NCI-H187 (cell line): ENCODE measurements at places on chromosomes 3 and 15.

GRCh38 chr3:10999221-11000107 lies 6.9 kb downstream of the SLC6A1 start:
- DNase-seq, result no peak

- no peak for DNase-seq
These were observed 386.5 kb downstream of the SHQ1 start for GRCh38 chr3:72461787-72462186.

- DNase-seq, result no peak
These were observed 18.5 kb downstream of the IGF1R start for GRCh38 chr15:98666841-98667240.

DNA sequence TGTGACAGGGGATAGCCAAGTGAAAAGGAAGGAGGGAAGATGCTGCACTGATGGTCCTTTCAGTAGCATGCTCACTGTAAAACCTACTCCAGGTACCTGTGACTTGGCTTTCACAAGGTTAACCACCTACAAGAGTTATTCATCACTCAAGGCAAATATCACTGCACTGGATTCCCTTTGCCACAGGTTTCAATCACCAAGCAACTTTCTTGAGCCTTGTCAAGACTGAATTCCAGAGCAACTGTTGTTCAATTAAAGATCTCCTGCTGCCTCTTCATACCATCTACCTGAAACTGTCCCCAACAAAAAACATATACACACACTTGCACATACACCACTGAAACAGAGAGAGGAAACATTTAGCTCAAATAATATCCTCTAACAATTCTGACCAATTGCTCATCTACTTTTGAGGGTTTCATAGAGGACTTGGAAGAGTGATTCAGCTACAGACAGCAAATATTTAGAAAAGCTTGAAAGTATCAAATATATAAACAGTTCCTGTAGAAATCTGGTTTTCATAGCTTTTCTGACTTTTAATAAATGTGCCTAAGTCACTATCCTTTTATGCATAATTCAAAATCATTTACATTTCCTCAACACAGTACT lies 6.5 kb downstream of the IGF2BP2 start:
- DNase-seq, result no peak

- peak; percentile 6 for DNase-seq
These were observed 54.7 kb downstream of the FAM81A start for GRCh38 chr15:59492389-59493377.

DNA sequence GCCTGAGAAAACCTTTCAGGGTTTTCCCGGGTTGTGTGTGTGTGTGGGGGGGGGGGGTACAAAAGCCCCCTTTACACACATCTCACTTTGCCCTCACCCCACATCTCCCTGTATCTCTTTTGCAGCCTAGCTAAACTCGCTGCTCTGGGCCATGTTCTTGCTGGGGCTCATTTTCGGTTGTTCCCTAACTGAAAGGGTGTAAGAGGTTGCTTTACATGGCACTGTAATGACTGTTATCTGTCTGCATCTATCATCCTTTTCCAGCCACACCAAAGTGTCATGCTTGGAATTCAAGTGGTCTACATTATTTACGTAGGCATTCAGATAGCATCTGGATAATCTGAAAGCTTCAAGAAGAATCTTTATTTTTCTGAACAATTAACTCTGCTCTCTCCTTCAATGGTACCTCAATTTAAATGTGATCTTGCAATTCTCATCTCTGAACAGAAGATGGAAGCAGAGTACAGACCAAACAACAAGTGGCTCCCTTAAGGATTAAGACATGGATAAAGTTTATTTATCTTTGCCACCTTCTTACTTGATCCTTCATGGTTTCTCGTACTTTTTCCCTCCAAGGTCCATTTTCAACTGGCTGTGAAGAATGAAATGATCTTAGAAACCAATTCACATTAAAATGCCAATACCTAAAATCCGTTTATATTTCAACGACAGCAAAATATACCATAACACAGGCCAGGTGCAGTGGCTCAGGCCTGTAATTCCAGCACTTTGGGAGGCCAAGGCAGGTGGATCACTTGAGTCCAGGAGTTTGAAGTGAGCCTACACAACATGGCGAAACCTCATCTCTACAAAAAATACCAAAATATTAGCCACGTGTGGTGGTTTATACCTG lies 34.9 kb downstream of the DCLK3 start:
- no peak for DNase-seq

DNA sequence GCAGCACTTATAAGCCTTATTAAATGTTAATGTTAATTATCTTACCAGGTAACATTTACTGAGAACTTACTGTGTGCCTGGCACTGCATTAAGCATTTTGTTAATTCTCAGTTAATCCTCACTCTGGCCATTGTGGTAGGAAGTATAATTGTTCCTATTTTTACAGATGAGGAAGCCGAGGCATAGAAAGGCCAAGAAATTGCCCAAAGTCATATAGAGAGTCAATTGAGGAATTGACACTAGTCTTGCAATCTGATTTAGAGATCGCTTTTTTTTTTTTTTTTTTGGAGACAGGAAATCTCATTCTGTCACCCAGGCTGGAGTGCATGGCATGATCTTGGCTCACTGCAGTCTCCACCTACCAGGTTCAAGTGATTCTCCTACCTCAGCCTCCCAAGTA lies 132.6 kb upstream of the PROK2 start:
- no peak for DNase-seq

DNA sequence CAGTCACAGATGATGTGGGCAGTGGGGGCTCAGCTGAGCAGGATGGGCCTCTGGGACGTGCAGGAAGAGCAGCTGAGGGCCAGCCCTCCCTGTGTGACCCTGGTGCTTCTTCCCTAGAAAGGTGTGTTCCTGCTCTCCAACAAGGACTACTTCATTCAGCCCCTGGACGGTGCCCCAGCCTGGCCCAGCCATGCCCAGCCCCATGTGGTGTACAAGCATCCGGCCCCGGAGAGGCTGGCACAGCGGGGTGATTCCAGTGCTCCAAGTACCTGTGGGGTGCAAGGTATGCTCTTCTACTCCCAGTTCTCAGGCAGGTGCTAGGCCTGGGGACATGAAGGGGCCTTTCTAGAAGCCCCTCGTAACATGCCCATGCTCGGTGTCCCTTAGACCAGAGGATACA lies 38.3 kb downstream of the SAXO2 start:
- DNase-seq, result no peak

GRCh38 chr15:29094711-29095110 lies 174.9 kb downstream of the NSMCE3 start:
- no peak for DNase-seq

DNA sequence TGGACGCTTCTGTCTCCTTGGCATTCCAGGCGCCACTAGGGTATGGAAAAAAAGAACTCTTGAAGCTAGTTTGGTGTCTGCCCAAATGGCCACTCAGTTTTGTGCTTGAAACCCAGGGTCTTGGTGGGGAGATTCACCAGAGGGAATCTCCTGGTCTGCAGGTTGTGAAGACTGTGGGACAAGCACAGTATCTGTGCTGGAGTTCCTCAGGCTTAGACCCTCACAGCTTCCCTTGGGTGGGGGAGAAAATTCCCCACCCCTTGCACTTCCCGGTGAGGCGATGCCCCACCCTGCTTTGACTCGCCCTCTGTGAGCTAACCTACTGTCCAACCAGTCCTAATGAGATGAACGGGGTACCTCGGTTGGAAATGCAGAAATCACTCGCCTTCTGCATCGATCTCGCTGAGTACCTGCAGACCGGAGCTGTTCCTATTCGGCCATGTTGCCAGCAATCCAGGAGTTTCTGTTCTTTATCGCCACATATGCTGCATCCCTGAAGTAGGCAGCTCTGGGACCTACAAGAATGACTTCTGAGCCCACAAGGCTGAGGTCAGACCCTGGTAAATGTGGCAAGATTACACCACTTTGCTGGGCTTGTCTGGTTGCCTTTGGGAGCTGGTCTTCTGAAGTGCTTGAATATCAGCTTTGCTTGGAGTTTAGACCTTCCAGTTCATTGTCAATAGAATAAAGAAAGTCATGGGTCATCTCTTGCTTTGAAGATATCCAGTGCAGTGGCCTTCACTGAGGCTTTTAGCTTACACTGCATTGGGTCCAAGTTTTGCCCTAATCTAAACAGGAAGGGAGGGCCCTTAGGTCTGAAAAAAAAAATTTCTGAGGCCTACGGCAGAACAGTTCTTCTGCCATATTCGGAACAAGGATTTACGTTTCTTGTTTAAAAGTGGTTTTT lies 51.0 kb downstream of the SLC2A2 start:
- no peak for DNase-seq

GRCh38 chr3:12924437-12924836 lies 83.1 kb upstream of the RPL32 start:
- no peak for DNase-seq

GRCh38 chr3:134459562-134459961 lies 26.2 kb downstream of the ANAPC13 start:
- DNase-seq, result no peak

- DNase-seq, result no peak
These were observed 4.5 kb downstream of the PTX3 start for GRCh38 chr3:157441102-157441624.

DNA sequence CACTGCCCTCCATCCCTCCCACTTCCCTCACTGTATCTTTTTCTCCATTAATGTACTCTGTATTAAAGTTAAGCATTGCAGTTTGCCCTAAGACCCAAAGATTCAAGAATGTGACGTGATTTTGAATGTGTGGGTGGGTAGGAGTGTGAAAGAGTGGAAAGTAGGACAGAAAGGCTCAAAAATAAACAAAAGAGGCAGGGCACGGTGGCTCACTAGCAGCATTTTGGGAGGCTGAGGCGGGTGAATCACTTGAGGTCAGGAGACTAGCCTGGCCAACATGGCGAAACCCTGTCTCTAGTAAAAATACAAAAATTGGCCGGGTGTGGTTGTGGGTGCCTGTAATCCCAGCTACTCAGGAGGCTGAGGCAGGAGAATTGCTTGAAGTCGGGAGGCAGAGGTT lies 18.4 kb downstream of the TFRC start:
- no peak for DNase-seq

DNA sequence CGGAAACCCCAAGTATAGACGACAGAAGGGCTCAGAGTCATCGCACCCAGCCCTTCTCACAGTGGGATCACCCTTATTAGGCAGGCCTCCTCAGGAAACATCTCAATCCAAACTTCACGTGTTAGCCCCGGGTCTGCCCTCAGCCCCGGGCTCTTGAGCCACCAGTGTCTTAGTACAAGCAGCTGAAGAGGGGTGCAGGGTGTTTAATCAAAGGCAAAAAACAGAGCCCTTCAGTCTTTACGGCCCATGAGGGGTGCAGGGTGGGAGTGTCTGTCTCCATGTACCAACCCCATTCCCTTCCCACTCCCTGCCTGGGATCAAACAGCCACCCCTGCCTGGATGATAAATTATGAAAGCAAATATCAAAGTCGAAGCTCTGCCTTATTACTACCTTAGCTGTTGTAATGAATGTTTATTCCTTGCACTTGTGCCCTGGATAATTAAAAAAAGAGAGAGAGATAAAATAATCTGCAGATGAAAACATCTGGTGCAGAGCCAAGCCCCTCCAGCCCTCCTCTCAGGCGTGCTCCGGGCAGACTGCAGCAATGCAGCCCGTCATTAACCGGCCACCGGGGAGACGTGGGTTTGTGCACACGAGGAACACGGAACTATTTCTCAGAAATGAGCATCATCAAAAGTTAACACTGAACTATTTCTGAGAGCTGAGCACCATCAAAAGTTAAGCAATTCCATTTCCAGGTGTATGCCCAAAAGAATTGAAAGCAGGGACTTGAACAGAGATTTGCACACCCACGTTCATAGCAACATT lies 64.5 kb downstream of the ADAMTS17 start:
- DNase-seq, result no peak

DNA sequence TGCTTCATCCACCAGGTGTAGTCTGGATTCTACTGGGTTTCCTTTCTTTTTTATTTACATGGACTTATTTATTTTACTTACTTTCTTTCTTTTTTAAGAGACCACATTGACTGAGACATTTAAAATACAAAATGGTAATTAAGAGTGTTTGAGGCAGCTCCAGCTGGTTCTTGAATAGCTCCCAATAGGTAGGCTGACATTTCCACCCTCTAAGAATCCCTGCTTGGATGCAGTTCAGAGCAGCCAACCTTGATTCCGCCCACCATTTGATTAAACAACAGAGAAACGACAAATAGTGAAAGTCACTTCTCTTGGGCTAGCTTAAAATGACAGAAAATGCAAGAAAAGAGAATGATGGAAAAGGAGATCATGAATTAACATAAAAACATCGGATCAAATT lies 270.5 kb downstream of the TUSC7 start:
- DNase-seq, result no peak

GRCh38 chr3:138078901-138079344 lies 36.5 kb downstream of the DZIP1L start:
- DNase-seq, result no peak

GRCh38 chr3:13648060-13649001 lies 99.4 kb downstream of the FBLN2 start:
- peak; percentile 55 for DNase-seq

DNA sequence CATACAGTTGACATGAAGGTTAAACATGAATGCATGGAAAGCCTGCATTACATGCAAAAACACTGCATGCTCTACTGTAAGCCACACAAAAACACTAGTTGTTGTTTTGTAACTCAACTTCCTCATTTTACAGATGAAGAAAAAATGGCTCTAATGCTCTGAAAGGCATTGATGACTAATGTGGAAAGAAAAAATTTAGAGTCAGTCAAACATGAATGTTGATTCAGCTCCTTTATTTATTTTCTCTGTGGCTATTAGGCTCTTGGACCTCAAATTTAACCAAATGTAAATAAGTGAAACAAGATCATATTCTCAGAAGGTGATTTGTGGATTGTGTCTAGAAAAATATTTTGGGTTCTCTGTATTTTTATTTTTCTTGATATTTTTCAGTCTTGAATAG lies 336.7 kb upstream of the ZNF717 start:
- DNase-seq, result no peak

DNA sequence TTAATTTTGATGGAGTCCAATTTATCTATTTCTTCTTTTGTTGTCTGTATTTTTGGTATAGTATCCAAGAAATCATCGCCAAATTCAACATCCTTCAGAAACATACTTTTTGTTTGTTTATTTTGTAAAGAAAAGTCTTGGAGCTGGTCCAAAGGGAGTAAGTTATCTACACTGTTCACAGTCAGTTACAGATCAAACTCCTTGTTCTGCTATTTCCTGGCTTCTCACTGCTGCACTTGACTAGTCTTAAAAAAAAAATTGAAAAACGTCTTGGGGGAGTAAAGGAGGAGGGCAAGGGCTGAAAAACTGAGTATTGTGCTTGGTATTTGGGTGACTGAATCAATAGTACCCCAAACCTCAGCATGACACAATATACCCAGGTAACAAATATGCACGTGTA lies 105.6 kb downstream of the NFKBIZ start:
- no peak for DNase-seq

- no peak for DNase-seq
These were observed 387.3 kb downstream of the FGF12 start for GRCh38 chr3:192340031-192340430.

DNA sequence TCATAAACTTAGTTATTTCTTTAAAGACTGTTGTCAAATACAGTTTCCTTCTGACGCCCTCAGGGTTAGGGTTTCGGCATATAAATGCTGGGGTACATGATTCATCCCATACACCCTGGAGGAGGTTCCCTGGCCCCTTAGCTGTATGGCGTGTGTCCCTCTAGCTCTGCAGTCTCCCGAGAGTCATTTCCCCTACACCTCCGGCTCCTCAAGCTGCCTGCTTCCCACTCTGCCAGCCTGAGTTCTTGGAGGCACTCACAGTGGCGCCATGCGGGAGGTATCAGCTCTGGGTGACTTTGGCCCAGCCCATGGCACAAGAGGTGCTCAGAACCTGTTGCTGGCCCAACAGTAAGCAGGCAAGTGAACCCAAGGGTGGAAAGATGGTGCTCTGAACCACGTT lies 70.2 kb upstream of the TRPM1 start:
- DNase-seq, result no peak

GRCh38 chr15:56356616-56357015 lies 8.6 kb upstream of the TEX9 start:
- DNase-seq, result no peak

- no peak for DNase-seq
These were observed 60.9 kb upstream of the ZNF280D start for GRCh38 chr15:56794165-56794552.
